Prostate gland (tissue), 2 donors: ENCODE measurements at places on chromosomes 3 and 15. TPM values are rescaled to one million over a fixed set of nuclear protein-coding genes. Genes with fewer than 3 reads are reported as not detected.
A peak's percentile ranks its signal among the peaks of the same experiment; 100 is the strongest.

DNA sequence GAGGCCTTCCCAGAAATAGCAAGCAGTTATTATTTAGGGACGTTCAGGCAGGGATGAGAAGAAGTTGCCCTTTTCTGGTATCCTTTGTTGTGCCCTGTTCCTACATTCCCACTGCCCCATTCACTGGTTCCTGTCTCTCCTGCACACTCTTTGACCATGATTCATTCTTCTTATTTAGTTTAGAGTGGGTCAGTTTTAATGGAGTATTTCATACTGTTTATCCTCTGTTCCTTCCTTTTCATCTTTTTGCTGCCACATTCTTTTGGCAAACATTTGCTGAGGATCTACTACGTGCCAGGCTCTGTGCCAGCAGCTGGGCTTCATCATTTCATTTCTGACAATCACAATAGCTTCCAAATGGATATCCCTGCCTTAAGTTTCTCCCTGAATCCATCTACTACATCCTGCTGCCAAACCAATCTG is 11.8 kb upstream of the EID1 start:
- no peak for DNase-seq

The ATXN7 gene
- 30.8 TPM for total RNA-seq

The KBTBD8 gene
- total RNA-seq = 1.0 TPM

The PCSK6 gene
- total RNA-seq = 4.4 TPM

DNA sequence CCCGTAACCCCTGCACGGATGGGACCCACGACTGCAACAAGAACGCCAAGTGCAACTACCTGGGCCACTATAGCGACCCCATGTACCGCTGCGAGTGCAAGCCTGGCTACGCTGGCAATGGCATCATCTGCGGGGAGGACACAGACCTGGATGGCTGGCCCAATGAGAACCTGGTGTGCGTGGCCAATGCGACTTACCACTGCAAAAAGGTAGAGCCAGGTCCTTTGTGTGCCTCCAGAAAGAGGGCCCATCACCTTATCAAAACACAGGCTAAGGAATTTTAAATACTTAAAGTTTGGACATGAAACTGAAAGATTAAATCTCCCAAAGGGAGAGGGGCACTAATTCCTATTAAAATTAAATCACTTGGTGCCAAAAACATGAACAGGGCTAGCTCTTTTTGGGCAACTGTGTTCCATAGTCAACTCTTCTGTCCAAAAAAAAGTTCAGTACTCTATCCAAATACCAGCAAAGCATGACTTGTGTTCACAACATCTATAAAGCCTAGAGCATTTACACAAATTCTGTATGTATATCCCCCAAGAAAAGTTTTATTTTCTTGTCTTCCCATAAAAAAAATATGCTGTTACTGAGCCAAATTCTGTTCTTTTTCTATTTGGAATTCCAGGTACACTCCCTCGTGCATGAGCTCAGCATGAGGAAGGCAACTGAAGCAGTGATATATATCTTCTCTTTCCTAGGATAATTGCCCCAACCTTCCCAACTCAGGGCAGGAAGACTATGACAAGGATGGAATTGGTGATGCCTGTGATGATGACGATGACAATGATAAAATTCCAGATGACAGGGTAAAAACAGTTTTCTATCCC is 9.2 kb downstream of the THBS1 start:
- DNase-seq = no peak

- no peak for DNase-seq
These were observed 50.9 kb downstream of the LSAMP start for GRCh38 chr3:116394365-116394764.

DNA sequence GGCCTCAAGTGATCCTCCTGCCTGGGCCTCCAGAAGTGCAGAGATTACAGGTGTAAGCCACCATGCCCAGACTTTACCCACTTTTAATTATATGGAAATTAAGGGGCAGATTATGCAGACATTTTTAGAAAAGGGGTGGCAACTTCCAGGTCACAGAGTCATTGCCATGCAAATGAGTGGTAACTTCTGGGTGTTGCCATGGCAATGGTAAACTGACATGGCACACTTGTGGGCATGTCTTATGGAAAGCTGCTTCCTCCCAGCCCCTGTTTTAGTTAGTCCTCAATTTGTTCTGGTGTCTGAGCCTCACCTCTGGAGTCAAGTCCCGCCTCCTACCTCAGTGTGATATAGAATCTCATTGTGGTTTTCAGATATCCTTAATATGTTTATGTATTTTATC is 49.7 kb downstream of the PCNP start:
- DNase-seq = no peak

- DNase-seq = no peak
These were observed 141.6 kb upstream of the SPRED1 start for GRCh38 chr15:38111070-38111469.

GRCh38 chr3:115961380-115961779 is 338.1 kb downstream of the GAP43 start:
- DNase-seq = no peak

The LOXL1 gene
- 22.5 TPM for total RNA-seq

DNA sequence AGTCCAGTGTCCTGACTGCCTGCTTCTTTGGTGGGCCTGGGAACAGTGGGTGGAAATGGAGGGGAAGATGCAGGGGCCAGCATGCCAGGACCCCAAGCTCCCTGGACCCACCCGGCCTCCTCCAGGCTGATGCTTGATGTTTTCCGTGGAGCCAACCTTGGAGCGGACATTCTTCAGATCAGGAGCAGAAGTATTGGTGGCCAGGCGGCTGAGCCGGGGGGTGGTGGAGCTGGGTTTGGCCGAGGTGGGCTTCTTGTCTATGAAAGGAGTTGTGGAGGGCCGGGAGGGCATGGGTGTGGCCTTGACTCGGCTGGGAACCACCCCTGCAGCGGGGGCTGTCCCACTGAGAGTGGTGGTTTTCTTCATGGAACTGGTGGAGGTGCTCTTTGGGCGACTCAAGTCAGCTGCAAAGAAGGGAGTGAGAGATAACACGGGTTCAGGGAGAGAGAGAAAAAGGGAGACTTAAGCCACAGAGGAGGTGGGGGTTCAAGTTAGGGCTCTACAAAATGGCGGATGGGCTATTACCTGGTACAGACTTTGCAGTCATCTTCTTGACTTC is 67.8 kb downstream of the DHX30 start:
- DNase-seq = no peak

The PLA2G4E gene
- total RNA-seq = 0.18 TPM

GRCh38 chr15:41150279-41150678 is 34.2 kb upstream of the INO80 start:
- no peak for DNase-seq

DNA sequence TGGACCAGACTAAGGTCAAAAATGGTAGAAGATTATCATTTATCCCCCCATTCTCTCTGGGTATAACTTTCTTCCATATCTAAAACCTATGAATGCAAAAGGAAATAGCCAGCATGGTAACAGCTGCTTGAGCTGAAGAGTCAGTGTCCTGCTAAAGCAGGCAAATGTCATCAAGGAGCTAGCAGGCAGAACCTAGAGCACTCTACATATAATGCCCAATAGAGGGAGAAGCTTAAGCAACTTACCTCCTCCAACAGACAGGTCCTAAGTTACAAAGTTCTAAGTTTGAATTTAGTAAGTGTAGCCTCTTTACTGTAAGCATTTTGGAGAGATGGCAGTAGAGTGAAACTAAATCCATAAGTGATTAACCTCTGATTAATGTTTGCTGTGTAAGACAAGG is 7.7 kb downstream of the RAF1 start:
- no peak for DNase-seq

The VGLL3 gene
- 44.4 TPM for total RNA-seq

DNA sequence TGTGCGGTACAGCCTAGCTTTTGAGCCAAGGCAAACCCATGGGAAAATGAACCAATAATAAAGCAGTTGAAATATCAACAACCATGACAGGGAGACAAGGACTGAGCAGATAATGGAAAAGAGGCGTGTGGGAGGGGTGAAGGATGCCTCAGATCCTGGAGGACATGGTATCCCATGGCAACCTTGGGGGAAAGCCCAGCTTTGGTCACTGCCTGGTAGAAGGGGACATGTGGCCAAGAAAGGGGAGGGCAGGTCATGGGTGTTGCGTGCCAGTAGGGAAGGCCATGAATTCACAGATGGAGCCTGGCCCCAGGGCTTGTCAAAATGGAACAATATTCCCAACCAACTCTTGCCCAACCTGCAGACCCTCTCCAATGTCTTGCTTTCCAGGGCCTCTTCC is 140.5 kb upstream of the SMAD3 start:
- no peak for DNase-seq

The ROBO1 gene
- 50.8 TPM for total RNA-seq

DNA sequence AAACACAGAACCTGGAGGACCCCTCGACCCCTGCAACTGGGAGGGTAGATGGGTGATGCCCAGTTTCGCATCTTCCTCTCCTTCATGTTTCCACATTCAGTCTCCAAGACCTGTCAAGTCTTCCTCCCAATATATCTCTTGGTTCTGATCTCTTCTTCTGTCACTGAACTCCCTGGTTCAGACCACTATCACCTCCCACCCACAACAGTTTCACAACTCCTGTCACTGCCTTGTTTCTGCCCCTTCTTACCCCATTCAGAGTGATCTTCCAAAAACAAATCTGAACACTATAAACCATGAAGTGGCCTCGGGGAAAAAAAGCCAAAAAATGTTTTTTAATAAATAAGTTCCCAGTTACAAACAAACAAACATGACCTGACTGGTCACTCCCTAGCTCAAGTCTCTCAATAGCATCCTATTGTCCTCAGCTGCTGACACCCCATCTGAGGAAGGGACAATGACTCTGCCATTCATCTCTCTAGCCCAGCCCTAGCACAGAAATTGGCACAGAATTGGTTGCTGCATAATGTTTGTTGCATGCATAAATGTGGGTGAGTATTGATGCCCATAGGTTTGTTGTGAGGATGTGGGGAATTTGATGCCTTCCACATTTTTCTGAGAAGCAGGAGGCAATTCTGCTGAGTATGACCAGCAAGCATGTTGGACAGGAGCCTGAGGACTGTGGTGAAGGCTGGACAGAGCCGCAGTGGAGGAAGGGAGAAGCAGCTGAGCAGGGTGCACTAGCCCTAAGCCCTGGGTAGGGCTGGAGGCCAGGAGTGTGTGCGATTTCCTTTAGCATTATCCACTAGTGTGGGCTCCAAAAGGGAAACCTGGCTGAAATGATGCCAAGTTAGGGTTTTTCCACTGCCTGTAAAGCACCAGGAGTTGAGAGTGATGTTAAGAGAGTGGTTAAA is 12.2 kb upstream of the XYLB start:
- DNase-seq = no peak

- no peak for DNase-seq
These were observed 16.7 kb upstream of the GPR160 start for GRCh38 chr3:170021083-170021482.

The MASP1 gene
- 22.1 TPM for total RNA-seq

GRCh38 chr3:87120881-87121280 is 106.2 kb upstream of the CHMP2B start:
- DNase-seq = no peak

The FBLN2 gene
- 318 TPM for total RNA-seq

GRCh38 chr3:67419218-67419529 is 235.2 kb downstream of the SUCLG2 start:
- no peak for DNase-seq

DNA sequence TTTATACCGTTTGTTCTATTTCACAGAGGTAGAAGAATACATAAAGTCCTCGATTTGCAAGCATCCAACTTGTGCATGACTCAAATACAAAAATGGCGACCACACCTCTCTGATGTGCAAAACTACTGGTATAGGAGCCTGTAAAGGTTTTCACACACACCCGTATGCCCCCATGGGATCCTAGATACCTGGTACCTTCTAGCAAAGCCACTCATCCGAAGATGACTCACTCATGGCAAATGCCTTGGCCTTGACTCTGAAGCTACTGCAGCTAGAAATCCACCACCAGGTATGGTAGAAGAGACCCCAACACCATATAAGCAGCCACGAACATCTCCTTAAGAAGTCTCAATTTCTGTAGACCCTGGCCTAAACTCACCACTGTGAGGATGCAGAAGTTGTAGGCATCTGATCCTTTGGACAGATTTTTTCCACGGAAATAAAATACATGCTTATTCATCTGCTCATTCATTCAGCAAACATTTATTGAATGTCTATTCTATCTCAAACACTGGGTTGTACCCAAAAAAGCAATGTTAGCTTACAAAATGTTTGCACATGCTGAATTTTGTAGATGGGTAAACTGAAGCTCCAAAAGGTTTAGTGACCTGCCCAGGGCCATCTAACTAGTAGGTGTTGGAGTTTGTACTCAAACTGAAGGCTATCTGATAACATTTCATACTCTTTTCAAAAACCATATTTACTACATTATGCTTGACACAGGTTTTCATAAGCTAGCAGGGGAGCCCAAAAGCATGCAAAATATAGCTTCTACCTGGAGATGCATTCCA is 158.8 kb downstream of the RORA start:
- no peak for DNase-seq

The MB21D2 gene
- 20.4 TPM for total RNA-seq

The DNAJA4 gene
- total RNA-seq = 32.1 TPM

The ZNF445 gene
- total RNA-seq = 17.9 TPM

GRCh38 chr3:69869643-69870042 is 129.9 kb upstream of the SAMMSON start:
- no peak for DNase-seq

GRCh38 chr3:20043396-20043795 is 3.1 kb downstream of the KAT2B start:
- DNase-seq = peak; percentile 57

The CLCN2 gene
- 47.5 TPM for total RNA-seq

The CYP11A1 gene
- total RNA-seq = 45.9 TPM

The SAMD7 gene
- 1.5 TPM for total RNA-seq

DNA sequence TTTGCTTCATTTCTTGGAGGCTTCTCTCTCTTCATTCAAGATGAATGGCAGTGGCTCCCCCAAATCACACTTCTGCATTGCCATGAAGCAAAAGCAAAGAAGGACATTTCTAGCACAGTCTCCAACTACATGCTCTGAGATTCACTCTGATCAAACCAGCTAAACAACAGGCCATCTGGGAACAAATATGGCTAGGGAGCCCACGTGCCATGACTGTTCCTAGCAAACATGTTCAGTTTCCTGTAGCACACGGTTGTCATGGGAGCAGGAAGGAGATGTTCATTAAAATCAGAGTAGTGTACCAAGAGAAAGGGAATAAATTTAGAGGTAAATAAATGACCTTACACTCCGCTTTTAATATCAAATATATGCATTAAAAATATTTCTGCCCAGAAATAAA is 327.3 kb downstream of the GBE1 start:
- DNase-seq = no peak

- DNase-seq = no peak
These were observed 56.1 kb downstream of the RBM6 start for GRCh38 chr3:49996016-49996415.

DNA sequence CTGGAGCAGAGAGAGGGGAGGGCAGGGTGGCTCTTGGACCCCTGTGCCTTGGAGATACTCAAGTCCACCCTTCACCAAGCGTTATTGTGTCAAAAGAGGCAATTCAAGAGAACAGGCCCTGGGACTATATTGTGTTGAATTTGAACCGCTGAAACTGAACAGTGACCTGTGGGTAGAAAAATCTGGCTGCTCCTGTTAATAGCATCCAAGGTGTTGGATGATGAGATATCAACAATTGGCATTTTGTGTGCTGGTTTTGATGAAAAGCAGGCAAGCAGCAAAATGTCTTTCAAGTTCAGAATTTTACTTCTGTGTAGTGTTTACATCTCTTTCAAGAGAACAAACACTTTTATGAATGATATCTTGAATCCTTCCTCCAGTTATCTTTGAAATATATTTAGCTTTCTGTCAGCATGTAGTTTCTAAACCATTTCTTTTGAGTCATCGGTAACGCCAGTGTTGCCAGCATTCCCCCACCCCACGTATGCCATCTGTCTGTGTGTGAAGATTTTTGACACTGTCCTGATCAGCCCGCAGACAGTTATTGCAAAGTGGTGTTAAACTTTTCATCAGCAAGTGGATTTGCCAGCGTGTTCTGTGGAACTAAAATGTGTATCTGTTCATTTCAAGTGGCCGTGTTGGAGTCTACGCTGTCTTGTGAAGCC is 34.8 kb downstream of the PDHB start:
- DNase-seq = no peak
